ENCODE measurements at places on chromosomes 13 and 19.

DNA sequence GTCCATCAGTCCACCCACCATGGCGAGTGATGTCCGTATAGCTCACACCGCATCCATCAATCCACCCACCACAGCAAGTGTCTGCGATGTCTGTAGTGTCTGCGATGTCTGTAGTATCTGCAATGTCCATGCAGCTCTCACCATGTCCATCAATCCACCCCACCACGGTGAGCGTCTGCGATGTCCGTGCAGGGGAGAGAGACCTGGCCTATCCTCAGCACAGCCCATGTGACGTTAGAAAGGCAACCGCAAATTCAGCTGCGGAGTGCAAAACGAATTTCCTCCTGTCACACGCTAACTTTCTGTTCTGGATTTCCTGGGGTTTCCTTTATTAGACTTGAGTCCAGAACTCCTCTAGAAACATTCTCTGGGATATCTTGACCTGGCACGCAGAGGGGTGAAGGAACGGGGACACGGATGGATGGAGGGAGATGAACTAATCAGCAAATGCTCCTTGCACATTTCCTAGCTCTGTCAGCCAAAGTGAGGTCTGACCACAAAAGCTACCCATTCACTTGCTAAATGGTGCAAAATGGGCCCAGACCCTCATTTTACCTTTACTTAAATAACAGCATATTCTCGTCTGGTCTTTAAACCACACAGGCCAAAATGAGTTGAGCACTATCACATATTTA, 18.3 kb downstream of the RASA3 start:
- no peak for DNase-seq

DNA sequence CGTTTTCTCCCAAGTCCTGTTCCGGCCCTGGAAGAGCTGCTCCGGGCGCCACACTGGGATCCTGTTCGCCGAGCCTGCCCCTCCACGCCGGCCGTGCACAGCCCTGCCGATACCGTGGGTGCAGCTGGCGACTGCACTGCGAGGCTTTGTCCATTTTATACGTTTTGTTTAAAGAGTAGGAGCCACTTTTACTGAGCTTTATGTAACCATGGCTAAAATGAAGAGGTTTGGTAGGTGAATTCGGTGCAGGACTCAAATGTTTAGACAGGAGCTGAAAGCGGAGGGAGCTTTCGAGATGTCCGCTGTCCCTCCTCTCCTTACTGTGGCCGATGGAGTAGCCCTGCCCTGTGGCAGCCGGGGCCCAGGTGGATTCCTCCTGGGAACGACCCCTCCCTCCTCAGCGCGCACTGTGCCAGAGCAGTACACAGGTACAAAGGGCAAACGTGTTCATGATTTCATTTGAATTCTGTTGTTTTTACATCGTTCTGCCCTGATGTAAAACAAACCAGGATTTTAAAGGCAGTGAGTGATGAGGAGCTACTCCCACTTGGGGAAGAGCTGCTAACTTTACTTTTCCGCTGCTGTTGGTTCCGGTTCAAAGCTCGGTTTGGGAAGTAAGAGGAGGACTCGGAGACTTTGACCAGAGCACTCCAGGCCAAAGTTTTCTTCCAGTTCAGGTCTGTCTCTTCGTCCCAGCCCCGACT, 1.7 kb downstream of the COL4A2 start:
- DNase-seq: no peak

GRCh38 chr19:29212356-29212647, 649 bp downstream of the UQCRFS1 start:
- no peak for DNase-seq

- no peak for DNase-seq
These were observed 2.5 kb upstream of the PLEKHF1 start for GRCh38 chr19:29662604-29663404.

DNA sequence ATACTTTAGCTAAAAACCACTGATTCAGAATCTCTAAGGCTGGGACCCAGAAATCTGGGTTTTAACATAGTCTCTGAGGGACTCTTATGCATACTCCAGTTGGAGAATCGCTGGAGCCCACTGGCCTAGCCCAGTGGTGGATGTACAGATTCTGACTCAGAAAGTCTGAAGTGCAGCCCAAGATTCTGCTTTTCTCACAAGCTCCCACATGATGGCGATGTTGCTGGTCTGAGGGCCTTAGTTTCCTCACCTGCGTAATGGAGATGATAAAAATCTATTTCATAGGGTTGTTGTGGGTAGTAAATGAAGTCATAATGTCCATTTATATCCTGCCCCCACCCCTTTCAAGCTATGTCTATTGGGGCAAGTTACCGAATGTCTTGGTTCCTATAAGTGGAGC, 7.7 kb upstream of the CDADC1 start:
- DNase-seq: no peak

GRCh38 chr19:695352-695949, at the start of gene PRSS57:
PRSS57 (minus strand) TSS chr19:695452; CDS start chr19:695430, 22 bp downstream.
- no peak for DNase-seq

GRCh38 chr13:44093607-44094564, 214.2 kb downstream of the LACC1 start:
- DNase-seq: no peak

DNA sequence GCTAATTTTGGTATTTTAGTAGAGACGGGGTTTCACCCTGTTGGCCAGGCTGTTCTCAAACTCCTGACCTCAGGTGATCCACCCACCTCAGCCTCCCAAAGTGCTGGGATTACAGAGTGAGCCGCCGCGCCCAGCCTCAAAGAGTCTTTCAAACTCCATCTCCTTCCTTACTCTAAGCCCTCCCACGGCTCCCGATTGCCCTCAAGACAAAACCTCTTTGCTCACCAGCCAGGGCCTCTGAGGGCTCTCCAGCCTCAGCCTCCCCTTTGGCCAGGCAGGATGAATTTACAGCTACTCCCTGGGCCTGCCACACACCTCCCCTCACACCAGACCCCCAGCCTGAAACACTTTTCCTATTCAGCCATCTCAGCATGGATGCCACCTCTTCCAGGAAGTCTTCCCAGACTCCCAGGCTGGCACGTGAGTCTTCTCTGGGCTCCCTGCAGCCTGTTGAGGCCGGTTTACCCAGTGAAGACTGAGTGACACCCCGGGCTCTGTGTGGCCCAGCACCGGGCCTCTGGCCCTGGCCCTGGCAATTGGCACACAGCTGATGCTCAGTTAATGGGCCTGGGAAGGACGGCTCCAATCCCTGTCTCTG, 7.6 kb downstream of the PRSS57 start:
- DNase-seq: no peak

- no peak for DNase-seq
These were observed 138.3 kb upstream of the NBEA start for GRCh38 chr13:34803756-34804155.

GRCh38 chr13:36341718-36342117, 4.5 kb downstream of the SPART start:
- DNase-seq: no peak

DNA sequence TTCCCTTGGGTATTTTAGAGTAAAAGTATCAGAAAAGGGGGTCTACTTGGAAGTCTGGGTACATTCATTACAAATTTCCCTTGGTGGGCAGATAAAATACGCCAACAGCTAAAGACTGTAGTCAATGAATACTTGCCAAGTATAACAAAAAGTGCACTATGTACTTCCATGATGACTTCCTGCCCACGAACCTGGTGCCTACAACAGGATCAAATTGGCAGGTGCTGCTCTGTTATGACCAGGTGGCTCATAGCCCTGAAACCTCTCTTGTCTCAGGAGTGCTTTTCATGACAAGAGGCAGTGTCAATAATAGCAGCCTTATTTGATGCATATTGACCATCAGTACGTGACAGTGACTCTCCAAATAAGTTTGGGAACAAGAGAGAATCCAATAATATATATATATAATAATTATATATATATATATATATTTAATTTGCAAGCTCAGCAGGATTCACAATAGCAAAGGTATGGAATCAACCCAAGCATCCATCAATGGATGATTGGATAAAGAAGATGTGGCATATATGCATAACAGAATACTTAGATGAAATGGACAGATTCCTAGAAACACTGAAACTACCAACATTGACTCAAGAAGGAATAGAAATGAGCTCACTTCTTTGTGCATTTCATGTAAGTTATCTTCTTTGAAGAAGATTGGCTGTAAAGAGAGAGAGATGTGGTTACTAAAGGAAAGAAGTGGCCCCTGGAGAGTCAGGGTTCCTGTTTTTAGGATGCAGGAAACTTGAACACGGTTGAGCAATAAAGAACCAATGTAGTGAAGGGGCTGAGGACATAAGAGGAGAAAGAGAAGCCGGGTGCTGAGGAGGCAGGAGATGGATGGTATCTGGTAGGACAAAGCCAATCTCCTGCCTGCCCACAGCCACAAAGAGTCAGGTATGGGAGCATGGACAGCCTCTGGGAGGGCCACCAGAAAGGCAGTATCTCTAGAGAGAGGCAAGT, 52.0 kb upstream of the GTF2F2 start:
- no peak for DNase-seq

- no peak for DNase-seq
These were observed 153.0 kb downstream of the RFC3 start for GRCh38 chr13:33970746-33971561.

- DNase-seq: peak; percentile 78
These were observed 8.8 kb downstream of the GIPR start for GRCh38 chr19:45676851-45677263.

Data from stimulated activated CD8-positive, alpha-beta memory T cell treated with anti-CD3 and anti-CD28 coated beads, Interleukin-7, amount 100 ng/mL, for 4 hours (primary cell).